ENCODE measurements at places on chromosomes 12 and 14.

- DNase-seq, result peak; percentile 22
These were observed 28.1 kb downstream of the SINHCAF start for GRCh38 chr12:31297572-31298514.

DNA sequence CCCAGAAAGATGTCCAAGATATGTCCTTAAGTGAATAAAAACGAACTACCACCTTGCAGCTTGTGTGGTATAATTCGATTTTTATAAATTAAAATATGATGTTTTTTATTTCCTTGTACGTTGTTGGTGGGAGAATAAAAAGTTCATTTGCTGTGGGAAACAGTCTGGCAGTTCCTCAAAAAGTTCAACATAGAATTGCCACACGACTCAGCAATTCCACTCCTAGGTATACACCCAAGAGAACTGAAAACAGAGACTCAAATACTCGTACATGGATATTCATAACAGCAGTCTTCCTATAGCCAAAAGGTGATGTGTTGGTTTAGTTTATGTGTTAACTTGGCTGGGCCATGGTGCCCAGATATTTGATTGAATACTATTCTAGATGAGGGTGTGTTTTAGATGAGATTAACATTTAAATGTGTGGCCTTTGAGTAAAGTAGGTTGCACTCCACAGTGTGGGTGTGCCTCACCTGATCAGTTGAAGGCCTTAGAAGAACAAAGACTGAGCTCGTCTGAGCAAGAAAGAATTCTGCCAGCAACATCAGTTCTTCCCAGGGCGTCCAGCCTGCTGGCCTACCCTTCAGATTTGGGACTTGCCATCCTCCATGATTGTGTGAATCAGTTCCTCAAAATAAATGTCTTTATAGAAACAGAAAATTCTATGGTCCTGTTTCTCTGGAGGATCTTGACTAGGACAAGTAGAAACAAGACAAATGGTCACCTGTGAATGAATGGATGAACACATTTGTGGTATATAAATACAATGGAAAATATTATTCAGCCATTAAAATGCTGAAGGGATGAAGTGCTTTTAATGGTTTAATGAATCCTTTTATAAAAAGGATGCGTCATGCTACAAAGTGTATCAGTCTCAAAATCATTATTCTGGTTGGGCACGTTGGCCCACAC lies 5.1 kb upstream of the DENR start:
- no peak for DNase-seq

GRCh38 chr14:75418850-75419768 lies 8.7 kb upstream of the JDP2 start:
- DNase-seq, result peak; percentile 72

DNA sequence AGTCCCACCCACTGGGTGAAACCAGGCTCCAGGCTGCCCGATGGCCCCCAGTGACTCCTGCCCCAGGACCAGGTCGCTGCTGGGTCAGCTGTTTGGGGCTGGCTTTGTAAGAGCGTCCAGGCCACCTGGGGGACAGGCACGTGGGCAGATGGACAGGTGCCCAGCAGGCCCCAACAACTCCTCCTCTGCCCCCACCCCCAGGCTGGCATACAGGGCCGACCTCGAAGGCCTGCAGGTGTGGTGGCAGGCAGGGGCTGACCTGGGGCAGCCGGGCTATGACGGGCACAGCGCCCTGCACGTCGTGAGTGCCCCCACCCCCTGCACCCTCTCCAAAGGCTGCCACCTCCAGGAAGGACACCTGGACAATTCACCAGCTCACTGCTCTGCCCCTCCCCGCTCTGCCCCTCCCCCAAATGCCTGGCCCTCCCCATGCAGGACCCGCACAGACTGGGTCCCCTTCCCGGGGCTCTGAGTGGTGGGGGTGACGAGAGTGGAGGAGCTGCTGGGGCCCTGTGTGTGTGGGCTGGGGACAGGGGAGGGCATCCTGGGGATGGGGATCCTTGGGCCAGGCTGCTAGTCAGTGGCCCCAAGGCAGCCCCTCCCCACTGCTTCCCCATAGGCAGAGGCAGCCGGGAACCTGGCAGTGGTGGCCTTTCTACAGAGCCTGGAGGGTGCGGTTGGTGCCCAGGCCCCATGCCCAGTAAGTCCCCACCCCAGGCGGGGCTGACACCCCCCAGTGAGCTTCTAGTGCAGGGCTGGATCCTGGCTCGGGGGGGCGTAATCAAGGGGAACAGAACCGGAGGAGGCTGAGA lies 26.0 kb downstream of the ASPG start:
- DNase-seq, result no peak
